ENCODE measurements at places on chromosomes 2 and 18.

- DNase-seq: no peak
Observed at GRCh38 chr2:145593280-145593679, 1073.4 kb upstream of the ZEB2 start.

- no peak for DNase-seq
Observed at GRCh38 chr2:169520896-169521295, 11.4 kb downstream of the KLHL41 start.

DNA sequence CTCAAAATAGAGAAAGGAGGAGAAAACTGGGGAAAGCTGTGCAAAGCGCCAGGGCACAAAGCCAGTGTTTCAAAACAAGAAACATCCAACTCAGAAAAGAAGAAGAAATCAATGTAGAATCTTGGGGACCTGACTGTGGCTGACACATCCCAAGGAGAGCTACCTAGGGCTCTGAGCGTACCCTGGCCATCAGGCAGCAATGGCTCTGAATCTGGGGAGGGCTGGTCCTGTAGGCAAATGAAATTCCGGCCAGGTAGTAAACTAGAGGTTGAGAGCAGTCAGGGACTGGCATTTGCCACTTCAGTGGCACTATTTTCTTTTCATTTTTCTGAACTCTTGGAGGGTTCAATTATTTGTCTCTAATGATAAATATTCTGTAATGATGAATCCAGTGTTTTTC lies 525.8 kb downstream of the STK39 start:
- no peak for DNase-seq

GRCh38 chr2:222656526-222657446 lies 894 bp upstream of the FARSB start:
- DNase-seq: no peak

DNA sequence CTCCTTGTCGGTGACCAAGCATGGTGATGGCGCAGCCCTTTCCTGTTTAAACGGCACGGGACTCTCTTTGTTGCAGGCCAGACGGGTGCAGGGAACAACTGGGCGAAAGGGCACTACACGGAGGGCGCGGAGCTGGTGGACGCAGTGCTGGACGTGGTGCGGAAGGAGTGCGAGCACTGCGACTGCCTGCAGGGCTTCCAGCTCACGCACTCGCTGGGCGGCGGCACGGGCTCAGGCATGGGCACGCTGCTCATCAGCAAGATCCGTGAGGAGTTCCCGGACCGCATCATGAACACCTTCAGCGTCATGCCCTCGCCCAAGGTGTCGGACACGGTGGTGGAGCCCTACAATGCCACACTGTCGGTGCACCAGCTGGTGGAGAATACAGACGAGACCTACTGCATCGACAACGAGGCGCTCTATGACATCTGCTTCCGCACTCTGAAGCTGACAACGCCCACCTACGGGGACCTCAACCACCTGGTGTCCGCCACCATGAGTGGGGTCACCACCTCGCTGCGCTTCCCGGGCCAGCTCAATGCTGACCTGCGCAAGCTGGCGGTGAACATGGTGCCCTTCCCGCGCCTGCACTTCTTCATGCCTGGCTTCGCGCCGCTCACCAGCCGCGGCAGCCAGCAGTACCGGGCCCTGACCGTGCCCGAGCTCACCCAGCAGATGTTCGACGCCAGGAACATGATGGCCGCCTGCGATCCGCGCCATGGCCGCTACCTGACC lies 17.1 kb downstream of the TUBB6 start:
- DNase-seq: no peak

DNA sequence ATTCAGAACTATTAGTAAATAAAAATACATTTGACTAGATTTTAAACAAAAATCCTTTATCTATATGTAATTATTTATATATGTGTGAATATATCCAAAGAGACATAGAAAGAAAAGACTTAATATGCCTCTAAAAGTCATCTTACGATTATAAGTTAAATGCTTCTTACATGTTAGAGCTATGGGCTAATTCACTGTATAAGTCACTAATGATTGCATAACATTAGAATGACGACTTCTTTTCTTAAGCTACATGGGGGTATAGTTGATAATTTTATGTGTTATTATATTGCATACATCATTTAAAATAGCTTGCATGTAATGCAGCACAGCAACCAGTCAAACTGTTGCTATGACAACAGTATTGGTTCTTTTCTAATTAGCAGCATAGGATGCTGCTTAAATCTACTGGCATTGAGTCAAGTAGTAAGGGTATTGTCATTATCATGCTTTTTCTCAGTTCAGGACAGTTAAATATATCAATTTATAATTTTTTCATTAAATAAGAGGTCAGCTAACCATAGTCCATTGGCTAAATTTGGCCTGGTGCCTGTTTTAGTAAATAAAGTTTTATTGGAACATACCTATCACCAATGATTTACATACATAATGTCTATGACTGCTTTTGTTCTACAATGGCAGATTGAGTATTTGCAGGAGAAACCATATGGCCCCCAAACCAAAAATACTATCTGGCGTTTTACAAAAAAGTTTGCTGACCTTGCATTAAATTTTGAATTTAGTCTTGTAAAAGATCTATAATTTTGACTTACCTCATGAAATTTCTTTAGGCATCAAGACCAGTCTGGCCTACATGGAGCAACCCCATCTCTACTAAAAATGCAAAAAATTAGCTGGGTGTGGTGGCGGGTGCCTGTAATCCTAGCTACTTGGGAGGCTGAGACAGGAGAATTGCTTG lies 207.7 kb upstream of the ZSWIM2 start:
- no peak for DNase-seq

GRCh38 chr2:219906114-219907010 lies 278.9 kb downstream of the SLC4A3 start:
- no peak for DNase-seq

DNA sequence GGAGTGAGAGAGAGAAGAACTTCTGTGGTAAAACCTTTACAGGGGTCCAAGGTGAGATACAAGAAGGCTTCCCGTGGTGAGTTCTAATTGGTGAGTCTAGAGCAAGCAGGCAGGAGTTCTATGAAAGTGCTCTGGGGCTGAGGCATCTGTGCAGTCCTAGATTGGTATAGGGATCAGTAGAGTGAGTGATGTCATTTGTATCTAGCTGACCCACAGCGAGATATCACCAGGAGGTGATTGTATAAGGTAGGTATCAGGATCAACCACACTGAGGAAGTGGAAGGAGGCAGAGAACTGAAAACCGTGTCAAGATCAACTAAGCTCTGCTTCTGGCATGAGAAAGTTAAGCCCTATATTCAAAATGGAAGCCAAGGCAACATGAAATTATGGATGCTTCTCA lies 1648.9 kb upstream of the TMEFF2 start:
- no peak for DNase-seq

DNA sequence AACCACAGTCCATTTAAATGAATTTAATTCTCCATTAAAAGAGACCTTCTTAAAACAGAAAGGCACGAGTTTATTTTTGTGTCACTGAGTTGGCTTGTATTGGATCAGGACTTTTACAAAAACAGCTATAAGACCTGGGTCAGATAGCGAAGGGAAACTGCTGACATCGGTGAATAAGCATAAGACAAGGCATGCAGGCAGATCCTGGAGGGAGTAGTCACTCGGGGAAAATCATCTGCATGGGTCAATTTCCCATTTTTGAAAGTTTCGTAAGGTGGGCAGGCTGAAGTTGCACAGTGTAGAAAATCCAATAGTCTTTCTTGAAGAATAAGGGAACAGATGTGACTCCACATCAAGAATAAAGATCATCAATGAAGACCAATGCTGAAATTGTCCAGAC lies 12.9 kb downstream of the IL36B start:
- DNase-seq: no peak

DNA sequence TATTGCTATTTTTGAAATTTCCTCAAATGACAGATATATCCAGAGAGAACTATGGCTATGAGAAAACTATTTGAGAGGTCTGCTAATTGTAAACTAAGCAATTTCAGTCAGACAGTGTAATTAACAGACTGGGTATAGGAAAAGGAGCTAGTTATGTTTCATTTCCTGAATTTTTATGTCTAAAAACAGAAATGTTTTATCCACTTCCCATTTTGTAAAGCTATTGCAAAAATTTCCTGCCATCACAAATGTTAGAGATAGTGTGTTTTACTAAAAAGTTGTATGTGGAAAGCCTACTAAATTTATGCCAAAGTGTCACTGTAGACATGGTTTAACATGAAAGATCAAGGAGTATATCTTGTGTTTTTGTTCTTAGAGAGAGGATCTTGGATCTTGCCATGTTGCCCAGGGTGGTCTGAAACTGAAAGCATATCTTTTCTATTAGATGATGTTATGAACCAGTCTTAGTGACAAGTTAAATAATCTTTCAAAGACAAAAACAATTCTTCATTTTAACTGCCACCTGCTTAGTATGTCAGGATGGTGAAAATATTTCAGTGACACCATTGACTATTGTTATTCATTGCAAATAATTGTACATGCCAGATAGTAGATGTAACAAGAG lies 40.5 kb upstream of the ITPRID2 start:
- no peak for DNase-seq

DNA sequence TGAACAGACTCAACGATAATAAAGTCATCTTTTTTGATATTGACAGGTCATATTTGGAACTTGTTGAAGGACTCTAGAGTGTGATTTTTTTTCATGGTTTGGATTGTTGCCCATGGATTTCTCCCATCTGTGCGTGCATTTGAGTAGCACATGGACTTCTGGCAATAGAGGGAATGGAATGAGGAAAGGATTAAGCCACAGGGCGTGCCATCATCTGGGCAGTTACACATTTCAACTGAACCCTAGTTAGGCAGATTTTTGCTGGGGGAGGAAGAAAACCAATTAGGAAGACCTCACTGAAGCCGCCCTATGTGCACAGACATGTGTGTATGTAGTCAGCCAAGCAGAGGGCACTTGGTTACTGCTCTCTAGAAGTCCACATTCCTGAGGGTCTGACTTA lies 72.6 kb downstream of the TPGS2 start:
- no peak for DNase-seq

- no peak for DNase-seq
Observed at GRCh38 chr18:49177812-49178211, 227.0 kb upstream of the SMAD7 start.

DNA sequence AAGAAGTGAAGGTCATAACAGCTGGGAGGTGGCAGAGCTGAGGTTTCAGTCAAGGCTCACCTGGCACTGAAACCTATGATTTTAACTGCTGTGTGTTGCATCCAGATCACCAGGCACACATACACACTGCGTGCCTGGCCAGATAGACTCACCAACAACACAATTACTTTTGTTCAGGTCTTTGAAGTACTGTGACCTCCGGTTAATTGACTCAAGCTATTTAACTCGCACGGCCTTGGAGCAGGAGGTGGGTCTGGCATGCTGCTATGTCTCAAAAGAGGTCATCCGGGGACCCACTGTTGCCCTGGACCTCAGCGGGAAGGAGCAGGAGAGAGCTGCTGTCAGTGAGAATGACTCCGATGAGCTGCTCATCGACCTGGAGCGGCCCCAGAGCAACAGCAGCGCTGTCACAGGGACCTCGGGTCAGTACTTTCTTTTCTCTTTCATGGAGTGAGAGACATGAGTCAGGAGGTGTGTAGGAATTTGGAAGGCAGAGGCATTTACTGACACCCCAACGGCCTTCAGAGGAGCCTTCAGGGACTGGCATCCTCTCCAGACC lies 104.1 kb downstream of the ESCO1 start:
- DNase-seq: no peak

DNA sequence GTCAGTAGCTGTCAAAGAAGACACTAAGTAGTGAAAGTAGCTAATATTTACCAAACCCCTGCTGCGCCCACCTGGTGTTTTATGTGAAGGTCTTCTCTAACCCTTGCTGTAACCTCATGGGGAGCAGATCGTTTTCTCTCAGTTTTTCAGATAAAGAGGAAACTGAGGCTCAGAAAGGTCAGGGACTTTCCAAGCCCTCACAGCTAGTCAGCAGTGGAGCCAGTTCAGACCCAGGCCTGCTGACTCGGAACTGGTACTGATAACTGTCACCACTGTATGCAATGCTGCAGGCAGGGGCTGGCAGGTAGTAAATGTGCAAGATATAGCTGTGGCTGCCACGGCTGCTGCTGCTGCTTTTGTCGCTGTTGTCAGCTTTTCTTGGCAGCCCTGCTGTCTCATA lies 69.1 kb downstream of the LRRFIP1 start:
- no peak for DNase-seq

GRCh38 chr2:180012523-180012922 lies 5.4 kb upstream of the CWC22 start:
- DNase-seq: no peak

GRCh38 chr2:216354306-216354705 lies 18.0 kb downstream of the MARCHF4 start:
- no peak for DNase-seq

DNA sequence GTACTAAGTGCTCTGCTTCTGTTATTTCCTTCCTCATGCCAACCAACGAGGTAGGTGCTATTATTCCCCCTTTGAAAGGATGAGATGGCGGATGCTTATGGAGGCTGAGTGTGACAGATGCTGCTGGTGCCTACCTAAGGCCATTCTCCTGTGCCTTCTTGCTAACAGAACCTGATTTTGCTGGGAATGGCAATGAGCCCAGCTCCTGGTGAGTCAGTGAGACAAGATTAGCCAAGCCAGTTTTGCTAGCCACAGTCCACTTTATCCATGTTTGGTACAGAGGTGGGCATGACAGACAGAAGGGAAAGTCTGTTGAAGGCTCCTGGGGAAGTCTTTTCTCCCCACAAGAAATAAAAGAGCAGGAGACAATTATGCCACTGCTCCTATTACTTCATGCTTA lies 43.7 kb upstream of the TMEM163 start:
- no peak for DNase-seq

DNA sequence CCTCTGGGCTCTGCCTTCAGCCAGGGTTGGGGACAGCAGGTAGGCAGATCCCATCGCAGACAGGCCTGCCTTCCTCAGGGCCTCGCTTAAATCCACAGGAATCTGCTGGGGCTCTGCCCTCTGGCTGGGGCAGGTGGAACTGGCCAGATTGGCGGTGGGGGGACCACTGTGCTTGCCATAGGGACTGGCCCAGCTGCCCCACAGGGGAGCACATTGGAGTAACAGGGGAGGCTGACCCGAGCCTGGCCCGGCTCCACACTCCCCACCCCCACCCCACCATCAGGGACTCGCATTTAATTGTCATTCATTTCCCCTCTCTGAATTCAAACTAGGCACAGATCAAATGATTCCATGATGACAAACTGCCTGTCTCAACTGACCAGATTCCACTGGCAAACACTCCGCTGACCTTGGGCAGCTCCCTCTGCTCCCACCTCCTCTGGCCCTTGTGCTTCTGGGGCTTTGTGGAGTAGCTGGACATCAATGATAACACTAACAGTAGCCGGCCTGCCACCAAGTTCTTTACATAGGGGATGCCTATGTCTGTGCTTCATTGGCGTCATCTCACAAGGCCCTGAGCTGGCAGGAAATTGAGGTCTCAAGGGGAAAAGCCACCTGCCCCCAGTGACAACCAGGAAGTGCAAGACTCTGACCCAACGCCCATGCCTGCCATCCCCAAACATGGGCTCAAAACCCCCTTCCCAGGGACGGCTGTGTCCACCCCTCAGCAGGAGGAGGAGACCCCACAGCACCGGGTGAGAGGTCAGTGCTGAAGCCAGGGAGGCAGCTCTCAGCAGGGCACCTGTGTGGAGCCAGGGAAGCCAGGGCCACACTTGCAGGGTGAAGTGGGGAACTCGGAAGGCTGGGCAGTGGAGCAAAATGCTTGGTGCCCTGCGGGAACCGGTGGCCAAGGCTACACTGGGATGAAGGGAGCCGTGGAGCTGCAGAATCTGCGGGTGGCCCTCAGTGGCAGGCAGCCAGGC lies 2.1 kb upstream of the B3GNT7 start:
- DNase-seq: no peak
